ENCODE measurements at places on chromosomes 7 and 10.
A peak's percentile ranks its signal among the peaks of the same experiment; 100 is the strongest.

DNA sequence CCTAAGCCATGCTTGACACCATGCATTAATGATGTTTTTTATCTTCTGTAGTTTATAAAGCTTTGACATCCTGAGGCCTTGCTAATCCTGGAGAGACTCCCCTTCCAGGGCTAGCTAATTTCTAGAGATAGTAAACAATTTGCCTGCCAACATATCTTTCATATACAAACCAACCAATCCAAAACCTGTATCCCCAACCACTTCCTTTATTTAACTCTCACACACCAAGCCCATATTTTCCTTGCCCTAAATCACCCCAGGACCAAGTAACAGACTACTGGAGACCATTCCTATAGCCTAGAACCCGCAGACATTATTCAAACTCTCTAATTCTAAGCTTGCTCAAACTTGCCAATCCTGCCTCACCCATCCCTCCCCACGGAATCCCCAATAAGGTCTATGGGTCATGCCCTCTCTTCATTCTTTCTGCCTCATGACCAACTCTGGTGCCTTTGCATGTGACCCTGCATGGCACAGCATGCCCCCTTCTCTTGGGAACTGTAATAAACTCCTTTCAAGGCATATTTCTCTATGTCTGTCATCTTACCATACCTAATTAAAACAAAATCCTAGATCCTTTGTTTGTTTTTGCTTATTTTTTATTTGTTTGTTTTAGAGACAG lies 116.6 kb upstream of the CACUL1 start:
- no peak overlapping the region for H3K4me3 ChIP-seq
- no peaks in the 10 kb centered on the region for H3K36me3 ChIP-seq
- no peak for DNase-seq
- H3K27ac ChIP-seq: no peak overlapping the region
- no peaks in the 10 kb centered on the region for H3K4me1 ChIP-seq

- H3K4me1 ChIP-seq: peaks cover 49% of the 10 kb centered on the region
- peaks cover 21% of the 10 kb centered on the region for H3K36me3 ChIP-seq
- H3K4me3 ChIP-seq: peak overlapping the region; percentile 88
- no peak for DNase-seq
Observed at GRCh38 chr7:150716939-150717338, 526 bp downstream of the GIMAP1 start.

DNA sequence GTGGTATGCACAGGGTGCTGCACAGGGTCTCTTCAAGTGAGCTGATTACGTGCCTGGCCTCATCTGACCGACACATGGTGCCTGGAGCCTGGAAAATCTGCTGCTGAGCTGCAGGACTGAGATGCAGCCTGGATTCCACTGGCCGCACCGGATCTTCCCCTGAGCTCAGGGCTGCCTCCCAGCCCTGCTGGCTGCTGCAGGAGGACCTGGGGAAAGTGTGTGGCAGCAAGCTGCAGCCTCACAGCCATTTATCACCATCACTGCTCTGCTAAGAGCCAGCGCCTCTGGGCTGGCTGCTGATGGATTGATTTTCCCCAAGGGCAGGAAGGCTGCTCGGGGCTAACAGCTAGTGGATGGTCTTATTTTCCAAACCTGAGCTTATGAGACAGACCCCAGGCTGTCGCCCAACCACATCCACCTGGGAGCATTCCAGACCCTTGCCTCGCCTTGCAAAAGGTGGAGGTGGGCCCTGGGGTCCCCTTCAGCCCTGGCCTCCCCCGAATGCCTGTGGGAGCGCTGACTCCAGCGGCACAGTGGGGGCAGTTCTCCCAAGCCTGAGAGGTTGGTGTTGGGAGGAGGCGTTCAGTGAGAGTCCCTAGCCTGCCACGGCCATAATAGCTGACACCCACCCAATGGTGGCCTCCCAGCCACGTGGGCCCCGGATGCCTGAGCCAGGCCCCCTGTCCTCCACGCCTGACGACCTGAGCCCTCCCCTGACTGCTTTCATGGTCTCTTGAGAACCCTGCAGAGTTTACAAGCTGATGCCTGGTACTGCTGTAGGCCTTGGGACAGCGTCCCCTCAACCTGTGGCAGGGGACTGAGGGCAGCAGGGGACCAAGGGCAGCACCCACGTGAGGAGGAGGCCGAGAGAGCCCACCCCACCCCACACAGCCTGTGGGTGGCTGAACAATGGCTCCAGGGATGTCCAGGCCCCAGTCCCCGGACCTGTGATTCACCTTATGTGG lies 38.2 kb downstream of the STK32C start:
- no peaks in the 10 kb centered on the region for H3K27me3 ChIP-seq
- no peaks in the 10 kb centered on the region for H3K4me1 ChIP-seq
- H3K27ac ChIP-seq: no peak overlapping the region
- H3K36me3 ChIP-seq: no peaks in the 10 kb centered on the region
- no peak for DNase-seq
- H3K4me3 ChIP-seq: no peak overlapping the region

DNA sequence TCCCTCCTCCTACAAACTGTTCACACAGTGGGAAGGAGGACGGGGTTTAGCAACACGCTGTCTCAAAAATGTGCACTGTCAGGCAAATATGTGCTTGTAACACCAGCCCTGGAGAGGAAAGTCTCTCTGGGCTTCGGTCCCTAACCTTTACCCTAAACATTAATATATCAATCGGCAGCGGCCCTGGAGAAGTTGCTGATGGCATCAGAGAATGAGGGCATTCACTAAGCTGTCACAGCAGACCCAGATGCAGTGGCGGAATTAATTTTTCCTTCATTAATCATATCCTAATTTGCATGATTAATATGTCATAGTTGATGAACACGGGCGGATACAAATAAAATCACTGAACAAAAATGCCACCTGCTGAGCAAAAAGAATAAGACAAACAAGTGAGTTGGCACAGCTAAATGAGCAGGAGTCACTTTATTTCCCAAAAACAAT lies 45.2 kb upstream of the INSIG1 start:
- no peak overlapping the region for H3K27ac ChIP-seq
- no peaks in the 10 kb centered on the region for H3K36me3 ChIP-seq
- H3K4me1 ChIP-seq: no peaks in the 10 kb centered on the region
- no peak overlapping the region for H3K4me3 ChIP-seq

DNA sequence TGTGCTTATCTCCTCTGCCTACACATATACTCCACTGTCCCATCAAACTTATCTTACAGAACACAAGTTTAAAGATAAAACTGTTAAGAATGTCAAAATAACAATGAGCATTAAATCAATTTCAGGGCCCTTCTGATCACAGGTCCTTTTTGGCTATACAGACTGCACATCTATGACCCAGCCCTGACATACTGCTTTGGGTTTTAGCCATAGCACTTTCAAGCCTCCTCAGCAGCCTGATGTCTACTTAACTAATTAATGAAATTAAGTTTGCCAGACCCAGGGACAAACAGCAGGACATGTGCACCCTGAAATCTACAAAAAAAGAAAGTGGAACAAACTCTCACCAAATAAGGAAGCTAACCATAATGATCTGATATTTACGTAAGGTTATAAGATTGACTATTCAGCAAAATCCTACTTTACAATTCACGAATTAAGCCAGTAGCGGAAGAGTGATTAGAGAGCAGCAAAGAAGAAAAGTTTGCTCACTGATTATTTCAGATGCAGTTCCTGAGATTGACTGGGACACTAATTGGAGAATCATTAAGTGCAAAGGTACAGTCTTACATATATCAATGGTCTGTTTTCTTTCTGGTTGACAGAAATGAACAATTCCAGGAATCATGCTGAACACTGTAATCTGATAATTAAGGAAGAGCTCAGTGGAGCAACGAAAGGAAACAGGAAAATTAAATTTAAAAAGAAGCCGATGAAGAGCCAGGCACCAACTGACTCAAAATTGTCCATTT lies 669.3 kb upstream of the LRRN3 start:
- H3K27me3 ChIP-seq: no peaks in the 10 kb centered on the region
- H3K27ac ChIP-seq: no peak overlapping the region
- no peak for DNase-seq
- H3K36me3 ChIP-seq: no peaks in the 10 kb centered on the region

- peak overlapping the region; percentile 72 for H3K4me3 ChIP-seq
- peak; percentile 51 for DNase-seq
- peaks cover 25% of the 10 kb centered on the region for H3K4me1 ChIP-seq
- H3K27me3 ChIP-seq: no peaks in the 10 kb centered on the region
- peak overlapping the region; percentile 73 for H3K27ac ChIP-seq
- H3K36me3 ChIP-seq: peaks cover 36% of the 10 kb centered on the region
Observed at GRCh38 chr10:79347894-79348639, 798 bp downstream of the PPIF start.

DNA sequence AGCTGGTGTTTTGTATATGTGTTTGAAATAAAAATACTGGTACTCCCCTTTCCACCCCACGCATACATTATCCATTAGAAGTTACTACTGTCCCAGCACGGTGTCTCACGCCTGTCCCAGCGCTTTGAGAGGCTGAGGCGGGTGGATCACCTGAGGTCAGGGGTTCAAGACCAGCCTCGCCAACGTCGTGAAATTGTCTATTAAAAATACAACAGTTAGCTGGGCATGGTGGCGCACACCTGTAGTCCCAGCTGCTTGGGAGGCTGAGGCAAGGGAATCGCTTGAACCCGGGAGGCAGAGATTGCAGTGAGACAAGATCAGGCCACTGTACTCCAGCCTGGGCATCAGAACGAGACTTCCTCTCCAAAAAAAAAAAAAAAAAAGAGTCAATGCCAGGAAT lies 2.7 kb downstream of the HBP1 start:
- DNase-seq: no peak
- H3K4me1 ChIP-seq: peaks cover 49% of the 10 kb centered on the region
- H3K4me3 ChIP-seq: no peak overlapping the region

DNA sequence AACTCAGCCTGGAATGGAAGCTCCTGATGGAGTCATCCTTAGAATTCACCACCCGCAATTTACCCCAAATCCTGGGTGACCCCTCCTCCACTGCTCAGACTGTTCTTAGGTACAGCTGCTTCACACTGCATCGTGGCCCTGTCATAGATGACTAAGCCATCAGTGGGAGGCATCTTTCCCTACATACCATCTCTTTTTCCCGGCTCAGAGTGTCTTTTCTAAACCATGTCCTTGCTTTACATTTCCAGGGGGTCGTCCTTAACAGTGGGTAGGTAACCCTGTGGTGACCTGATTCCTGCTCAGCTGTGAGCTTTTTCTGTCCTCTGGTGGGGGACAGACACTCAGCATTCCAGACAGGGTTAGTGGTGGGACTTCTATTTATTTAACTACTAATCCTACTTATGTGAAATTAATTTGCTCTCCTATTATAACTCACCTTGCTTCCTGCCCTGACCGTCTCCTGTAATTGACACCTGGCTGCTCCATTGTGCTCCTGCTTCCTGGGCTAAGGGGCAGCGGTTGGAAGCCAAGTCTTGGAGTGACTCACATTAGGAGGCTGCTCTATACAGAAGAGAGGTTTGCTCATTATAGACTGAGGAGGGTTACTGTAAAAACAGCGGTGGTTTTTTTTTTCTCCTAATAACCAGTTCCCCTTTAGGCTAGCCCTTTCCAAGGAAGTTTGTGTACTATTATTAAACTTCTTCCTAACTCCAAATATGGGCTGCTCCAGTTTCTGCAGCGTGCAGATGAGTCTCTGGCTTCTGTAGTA lies 40.6 kb downstream of the PYROXD2 start:
- no peaks in the 10 kb centered on the region for H3K4me1 ChIP-seq
- no peaks in the 10 kb centered on the region for H3K27me3 ChIP-seq
- no peak overlapping the region for H3K4me3 ChIP-seq
- no peak overlapping the region for H3K27ac ChIP-seq
- no peak for DNase-seq
- H3K36me3 ChIP-seq: no peaks in the 10 kb centered on the region

GRCh38 chr7:47759056-47759706 lies 177.3 kb upstream of the TNS3 start:
- no peaks in the 10 kb centered on the region for H3K27me3 ChIP-seq
- no peak overlapping the region for H3K4me3 ChIP-seq
- H3K36me3 ChIP-seq: no peaks in the 10 kb centered on the region
- no peaks in the 10 kb centered on the region for H3K4me1 ChIP-seq
- no peak overlapping the region for H3K27ac ChIP-seq
- no peak for DNase-seq

DNA sequence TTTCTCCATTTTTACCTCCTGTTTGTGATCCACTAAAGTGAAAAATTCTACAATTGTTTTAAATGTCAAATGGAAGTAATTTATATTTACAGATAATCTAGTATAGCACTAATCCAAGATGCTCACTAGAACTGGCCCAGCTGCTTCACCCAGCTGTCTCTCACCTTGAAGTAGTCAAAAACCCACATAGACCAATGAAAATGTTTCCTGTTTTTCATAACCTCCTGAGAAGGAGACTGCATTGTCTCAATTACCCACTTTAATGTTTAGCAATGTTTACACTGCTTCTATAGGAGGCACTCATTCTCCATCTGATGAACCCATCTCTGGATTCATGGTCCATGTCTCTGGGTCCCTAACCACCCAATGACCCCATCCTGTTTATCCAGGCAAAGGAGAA lies 56.1 kb upstream of the ADO start:
- no peak for DNase-seq
- peaks cover 10% of the 10 kb centered on the region for H3K4me1 ChIP-seq
- no peak overlapping the region for H3K4me3 ChIP-seq
- H3K27me3 ChIP-seq: no peaks in the 10 kb centered on the region

GRCh38 chr7:135879233-135879632 lies 97.9 kb downstream of the MTPN start:
- no peak for DNase-seq
- no peaks in the 10 kb centered on the region for H3K36me3 ChIP-seq
- no peak overlapping the region for H3K4me3 ChIP-seq
- H3K27ac ChIP-seq: no peak overlapping the region
- H3K27me3 ChIP-seq: no peaks in the 10 kb centered on the region

DNA sequence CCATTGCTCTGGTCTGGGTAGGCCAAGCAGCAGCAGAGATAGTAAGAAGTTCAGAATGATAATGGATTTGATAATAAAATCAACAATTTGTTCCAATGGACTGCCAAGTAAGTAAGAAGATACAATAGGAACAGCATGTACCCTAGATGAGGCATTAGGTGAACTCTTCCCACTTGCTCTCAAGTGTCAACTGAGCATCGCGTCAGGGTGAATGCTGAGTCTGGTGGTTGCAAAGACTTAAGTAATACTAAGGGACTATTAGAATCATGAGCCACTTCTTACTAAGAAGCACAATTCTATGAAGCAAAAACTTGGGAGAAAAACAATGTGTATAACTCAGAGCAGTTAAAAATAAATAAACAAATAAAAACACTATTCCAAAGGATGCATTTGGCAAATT lies 54.5 kb downstream of the LRRN3 start:
- H3K4me1 ChIP-seq: no peaks in the 10 kb centered on the region
- H3K27me3 ChIP-seq: no peaks in the 10 kb centered on the region
- no peaks in the 10 kb centered on the region for H3K36me3 ChIP-seq
- no peak overlapping the region for H3K4me3 ChIP-seq
- H3K27ac ChIP-seq: no peak overlapping the region

GRCh38 chr10:77350711-77351119 lies 286.9 kb downstream of the KCNMA1 start:
- H3K27me3 ChIP-seq: no peaks in the 10 kb centered on the region
- no peaks in the 10 kb centered on the region for H3K4me1 ChIP-seq

- DNase-seq: no peak
- H3K27ac ChIP-seq: no peak overlapping the region
- H3K36me3 ChIP-seq: peaks cover 10% of the 10 kb centered on the region
- H3K4me3 ChIP-seq: no peak overlapping the region
- H3K4me1 ChIP-seq: peaks cover 13% of the 10 kb centered on the region
Observed at GRCh38 chr7:44794331-44794730, 2.1 kb upstream of the PPIA start.

- H3K27ac ChIP-seq: no peak overlapping the region
- no peaks in the 10 kb centered on the region for H3K36me3 ChIP-seq
- H3K27me3 ChIP-seq: no peaks in the 10 kb centered on the region
Observed at GRCh38 chr7:36971515-36972139, 247.3 kb upstream of the AOAH start.

- peaks cover 6% of the 10 kb centered on the region for H3K4me1 ChIP-seq
- no peaks in the 10 kb centered on the region for H3K36me3 ChIP-seq
- no peak overlapping the region for H3K4me3 ChIP-seq
- no peak for DNase-seq
- H3K27ac ChIP-seq: no peak overlapping the region
Observed at GRCh38 chr10:92052741-92053140, 129.2 kb downstream of the BTAF1 start.

Data from naive thymus-derived CD4-positive, alpha-beta T cell (primary cell).